ENCODE measurements at places on chromosomes 13 and 19.

GRCh38 chr13:25699600-25699999 lies 327.8 kb downstream of the ATP8A2 start:
- DNase-seq: no peak

GRCh38 chr19:38464421-38465082 lies 31.1 kb downstream of the RYR1 start:
- DNase-seq: no peak

GRCh38 chr19:1512671-1513498 lies at the start of gene ADAMTSL5:
Gene ADAMTSL5, minus strand, starts transcription at chr19:1513019. Its CDS starts 2,076 bp downstream, at chr19:1510943.
- no peak for DNase-seq

- DNase-seq: no peak
These were observed 300.5 kb downstream of the NALCN start for GRCh38 chr13:101115762-101116171.

- DNase-seq: peak; percentile 21
These were observed 91.2 kb downstream of the KCTD15 start for GRCh38 chr19:33887891-33888290.

DNA sequence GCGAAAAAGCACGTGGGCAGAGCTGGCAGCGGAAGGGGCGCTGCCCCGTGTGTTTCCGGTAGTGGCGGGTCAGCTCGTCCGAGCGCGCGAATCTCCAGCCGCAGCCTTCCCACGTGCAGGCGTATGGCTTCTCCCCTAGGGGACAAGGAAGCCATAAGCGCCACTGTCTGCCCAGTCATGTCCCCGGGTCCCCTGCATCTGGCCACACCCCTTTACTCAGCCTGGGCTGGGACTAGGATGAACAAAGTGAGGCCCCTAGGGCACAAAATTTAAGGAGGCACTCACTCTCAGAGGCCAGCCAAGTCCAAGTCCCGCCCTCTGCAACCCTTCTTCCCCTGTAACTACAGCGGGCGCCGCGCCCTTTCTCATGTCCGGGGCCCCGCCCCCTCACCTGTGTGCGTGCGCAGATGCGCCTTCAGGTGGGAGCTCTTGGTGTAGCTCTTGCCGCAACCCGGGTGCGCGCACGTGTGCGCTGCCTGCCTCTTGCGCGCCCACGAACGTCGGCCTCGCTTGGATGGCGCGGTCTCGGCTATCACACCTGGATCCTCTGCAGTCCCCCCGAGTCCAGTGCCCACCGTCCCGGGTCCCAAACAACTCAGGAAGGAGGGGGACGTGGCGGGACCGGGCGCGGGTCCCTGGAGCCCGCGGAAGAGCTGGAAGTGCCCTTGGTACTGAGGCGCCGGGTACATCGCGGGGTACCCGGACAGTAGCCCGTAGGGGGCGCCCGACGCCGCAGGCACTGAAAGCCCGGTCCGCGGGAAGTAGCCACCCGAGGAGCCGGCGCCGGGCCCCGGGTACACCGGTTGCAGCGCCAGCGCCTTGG lies 1.9 kb downstream of the KLF1 start:
- peak; percentile 75 for DNase-seq

- no peak for DNase-seq
These were observed 8.6 kb downstream of the ZSCAN5A start for GRCh38 chr19:56306016-56306415.

- DNase-seq: no peak
These were observed 199.4 kb downstream of the USP12 start for GRCh38 chr13:26971990-26972887.

DNA sequence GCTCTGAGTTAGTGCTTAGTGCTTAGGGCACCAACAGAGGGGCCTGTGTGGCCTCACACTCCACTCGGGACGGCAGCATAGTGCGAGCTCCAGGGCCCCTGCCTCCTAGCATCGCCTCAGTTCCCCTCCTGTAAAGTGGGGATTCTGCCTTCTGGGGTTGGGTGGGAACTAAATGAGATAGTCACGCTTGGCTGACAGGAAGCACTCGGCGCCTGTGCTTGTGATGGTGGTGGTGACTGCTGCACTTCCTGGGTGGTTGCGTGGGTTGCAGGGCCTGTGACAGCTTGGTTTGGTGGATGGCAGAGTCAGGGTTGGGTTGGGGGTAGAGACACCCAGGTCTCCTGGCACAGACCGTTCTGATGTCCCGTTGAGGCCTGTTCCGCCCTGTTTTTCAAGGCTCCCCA lies 7.7 kb downstream of the PLEKHF1 start:
- no peak for DNase-seq

DNA sequence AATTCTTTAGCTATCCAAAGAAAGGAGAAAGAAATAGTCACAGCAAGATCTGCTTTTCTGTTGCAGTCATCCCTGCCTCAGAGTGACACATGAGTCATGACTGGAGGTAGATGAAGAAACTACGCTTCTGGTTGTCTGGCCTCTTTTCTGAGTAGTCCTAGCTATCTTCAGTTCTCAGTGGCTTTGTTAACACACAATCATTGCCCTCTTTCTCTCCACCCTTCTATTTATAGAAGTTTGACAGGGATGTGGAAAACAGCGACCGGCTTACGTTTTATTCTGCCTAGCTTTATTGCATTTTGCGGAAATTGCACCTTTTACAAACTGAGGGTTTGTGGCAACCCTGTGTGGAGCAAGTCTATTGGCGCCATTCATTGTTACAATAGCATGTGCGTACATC lies 26.7 kb downstream of the SPATA13 start:
- DNase-seq: no peak

DNA sequence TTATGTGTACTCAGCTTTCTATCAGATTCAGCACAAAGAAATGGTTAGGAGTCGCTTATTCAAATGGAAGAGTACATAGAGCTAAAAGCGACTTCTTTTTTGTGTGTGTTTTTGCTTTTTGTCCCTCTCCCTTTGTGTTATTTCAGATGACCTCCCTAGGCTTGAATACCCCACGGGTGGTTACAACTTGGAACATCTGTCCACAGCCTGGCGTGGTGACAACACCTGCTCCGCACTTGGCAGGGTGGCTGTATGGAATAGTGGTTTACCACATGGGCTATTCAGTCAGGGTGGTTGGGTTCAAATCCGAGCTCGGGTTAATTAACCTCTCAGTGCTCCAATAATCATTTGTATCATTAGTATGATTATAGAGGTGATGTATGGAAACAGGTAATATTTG lies 151.6 kb upstream of the FREM2 start:
- DNase-seq: no peak

GRCh38 chr13:109751477-109751876 lies 34.9 kb downstream of the IRS2 start:
- no peak for DNase-seq

DNA sequence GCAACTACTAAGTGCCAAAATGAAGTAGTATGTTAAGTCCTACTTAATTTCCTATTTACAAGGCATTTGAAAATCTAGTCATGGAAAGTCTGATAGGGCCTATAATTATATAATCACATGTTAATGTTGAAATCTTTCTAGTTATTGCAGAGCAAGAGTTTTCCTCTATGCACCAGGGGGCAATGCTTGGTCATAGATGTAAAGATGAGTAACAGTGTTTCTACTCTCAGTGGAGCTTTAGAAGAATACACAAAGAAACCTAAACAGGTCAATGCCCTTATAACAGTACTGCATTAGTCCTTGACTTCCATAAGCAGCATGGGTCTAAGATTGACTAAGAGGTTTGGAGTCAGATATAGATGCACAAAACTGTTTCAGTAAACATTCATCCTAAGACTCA lies 218.7 kb downstream of the KCTD12 start:
- no peak for DNase-seq

- DNase-seq: no peak
These were observed 187.3 kb downstream of the USP12 start for GRCh38 chr13:26984337-26984736.

DNA sequence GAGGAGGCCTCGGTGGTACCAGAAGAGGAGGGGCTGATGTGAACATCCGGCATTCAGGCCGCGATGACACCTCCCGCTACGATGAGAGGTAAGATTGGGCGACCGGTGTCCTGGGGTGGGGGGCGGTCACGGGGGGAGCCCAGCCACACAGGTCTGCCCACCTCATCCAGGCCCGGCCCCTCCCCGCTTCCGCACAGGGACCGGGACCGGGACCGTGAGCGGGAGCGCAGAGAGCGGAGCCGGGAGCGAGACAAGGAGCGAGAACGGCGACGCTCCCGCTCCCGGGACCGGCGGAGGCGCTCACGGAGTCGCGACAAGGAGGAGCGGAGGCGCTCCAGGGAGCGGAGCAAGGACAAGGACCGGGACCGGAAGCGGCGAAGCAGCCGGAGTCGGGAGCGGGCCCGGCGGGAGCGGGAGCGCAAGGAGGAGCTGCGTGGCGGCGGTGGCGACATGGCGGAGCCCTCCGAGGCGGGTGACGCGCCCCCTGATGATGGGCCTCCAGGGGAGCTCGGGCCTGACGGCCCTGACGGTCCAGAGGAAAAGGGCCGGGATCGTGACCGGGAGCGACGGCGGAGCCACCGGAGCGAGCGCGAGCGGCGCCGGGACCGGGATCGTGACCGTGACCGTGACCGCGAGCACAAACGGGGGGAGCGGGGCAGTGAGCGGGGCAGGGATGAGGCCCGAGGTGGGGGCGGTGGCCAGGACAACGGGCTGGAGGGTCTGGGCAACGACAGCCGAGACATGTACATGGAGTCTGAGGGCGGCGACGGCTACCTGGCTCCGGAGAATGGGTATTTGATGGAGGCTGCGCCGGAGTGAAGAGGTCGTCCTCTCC lies 6.3 kb upstream of the LIN7B start:
- no peak for DNase-seq

DNA sequence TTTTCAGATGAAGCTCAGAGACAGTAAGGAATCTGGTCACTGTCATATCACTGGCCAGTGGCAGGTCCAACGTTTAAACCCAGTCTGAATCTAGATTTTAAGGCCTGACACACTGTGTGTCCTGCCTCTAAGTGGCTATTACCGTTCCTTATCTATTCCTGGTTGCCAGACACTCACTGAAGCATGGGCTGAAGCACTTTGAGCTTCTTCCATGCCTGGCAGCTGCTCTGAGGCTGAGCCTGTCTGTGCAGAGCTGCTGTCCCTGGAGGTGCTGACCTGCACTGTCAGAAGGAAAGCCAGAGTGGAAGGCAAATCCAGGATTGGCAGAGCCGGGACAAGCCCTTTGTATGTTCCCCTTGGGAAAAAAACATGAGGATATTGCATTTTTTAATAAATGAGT lies 109.2 kb upstream of the SLC7A1 start:
- DNase-seq: no peak

- DNase-seq: no peak
These were observed 27.5 kb upstream of the UBE2L5 start for GRCh38 chr13:30394751-30395191.

Measured in posterior cingulate gyrus (tissue), 11 donors.